ENCODE measurements at places on chromosomes 2 and 18.

DNA sequence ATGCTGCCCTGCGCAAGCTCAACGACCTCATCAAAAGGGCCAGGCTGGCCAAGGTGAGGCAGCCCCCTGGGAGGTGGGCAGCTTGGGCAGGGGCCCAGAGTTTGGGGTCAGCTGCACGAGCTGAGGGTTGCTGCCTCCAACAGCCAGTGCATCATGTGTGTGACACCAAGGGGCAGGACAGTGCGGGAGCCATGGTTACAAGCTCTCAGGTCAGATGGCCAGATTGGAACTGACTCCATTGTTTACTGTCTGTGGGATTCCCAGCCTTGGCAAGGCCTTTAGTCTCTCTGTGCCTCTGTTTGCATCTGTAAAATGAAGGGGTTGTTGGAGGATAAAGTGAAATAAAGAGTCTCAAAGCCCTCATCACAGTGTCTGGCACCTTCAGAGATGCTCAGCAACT lies 26.9 kb downstream of the EHD3 start:
- no peak for DNase-seq

- DNase-seq, result no peak
Measured at GRCh38 chr18:54850598-54850997, 22.3 kb downstream of the RAB27B start.

DNA sequence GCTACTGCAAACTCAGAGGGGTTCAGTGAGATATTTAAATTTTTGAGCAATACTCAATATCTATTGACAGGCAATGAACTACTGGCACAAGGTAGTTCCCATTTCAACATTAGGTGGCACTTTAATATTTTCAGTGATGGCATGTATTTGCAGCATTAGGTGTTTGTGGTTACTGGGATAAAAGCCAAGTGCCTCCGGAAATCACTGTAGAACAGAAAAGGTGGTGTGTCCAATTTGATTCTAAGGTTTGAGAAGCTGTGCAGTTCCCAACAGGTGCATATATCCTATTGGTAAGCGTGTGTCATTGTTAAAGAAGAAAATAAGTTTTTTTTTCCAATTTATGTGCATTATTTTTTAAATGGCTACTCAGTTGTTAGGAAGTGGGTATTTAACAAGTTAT lies 41.3 kb downstream of the NABP1 start:
- no peak for DNase-seq

GRCh38 chr2:97936199-97936598 lies 59.5 kb downstream of the TMEM131 start:
- DNase-seq, result peak; percentile 83

GRCh38 chr2:66790651-66791181 lies 355.8 kb downstream of the MEIS1 start:
- DNase-seq, result no peak

DNA sequence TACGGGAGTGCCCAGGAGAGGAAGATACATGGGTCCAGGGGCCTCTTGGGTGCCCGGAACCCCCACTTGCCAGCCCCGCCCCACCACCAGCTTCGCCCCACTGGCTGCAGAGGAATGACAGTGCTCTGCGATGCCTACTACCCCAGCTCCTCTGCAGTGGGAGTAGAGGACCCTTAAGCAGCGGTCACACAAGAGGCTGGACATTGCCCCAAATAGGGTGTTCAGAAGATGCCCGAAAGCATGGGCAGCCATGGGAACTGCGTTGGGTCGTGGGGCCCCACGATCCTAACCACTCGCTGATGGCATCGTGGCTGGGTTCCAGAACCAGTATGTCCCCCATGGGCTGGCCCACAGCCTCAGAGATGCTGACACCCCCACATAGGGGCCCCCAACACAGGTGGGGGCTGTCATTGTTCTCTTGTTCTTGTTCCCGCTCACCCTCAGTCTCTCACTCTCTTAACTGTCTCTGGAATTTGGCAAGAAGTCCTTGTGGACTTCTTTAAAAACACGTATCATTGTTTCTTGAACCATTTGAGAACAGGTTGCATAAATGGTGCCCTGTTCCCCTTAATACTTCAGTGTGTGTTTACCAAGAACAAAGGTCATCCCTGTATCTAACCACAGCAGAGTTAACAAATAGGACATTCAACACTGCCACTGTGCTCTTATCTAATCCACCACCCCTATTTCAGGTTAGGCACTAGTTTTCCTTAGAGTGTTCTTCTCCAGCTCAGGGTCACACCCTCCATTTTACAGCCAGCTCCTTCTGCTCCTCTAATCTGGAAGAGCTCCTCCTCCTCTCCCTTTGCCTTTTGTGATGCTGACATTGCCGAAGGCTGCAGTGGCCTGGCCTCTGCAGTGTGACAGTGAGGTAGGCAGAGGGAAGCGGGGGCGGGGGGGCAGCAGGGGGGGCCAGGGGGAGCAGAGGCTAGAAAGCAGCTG lies 76.3 kb downstream of the STPG4 start:
- DNase-seq, result no peak
